ENCODE measurements at places on chromosomes 5 and 9. TPM values are rescaled to one million over a fixed set of nuclear protein-coding genes. Genes with fewer than 3 reads are reported as not detected.

DNA sequence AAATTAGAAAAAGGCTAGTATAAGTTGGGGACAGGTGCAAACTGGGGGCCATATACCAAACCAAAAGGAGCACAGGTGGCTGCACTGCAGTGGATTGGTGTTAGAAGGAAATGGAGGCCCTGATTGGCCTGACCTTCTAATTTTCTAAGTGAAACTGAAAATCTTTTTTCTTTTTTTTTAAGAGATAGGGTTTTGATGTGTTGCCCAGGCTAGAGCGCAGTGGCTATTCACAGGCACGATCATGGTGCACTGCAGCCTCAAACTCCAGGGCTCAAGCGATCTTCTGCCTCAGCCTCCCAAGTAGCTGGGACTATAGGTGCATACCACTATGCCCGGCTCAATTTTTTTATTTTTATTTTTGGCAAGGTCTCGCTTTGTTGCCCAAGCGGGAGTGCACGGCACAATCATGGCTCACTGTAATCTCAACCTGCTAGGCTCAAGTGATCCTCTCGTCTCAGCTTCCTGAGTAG, 9.8 kb upstream of the CCDC69 start:
- no peak for DNase-seq

- no peak for DNase-seq
Observed at GRCh38 chr5:107925200-107925599, 254.5 kb upstream of the EFNA5 start.

DNA sequence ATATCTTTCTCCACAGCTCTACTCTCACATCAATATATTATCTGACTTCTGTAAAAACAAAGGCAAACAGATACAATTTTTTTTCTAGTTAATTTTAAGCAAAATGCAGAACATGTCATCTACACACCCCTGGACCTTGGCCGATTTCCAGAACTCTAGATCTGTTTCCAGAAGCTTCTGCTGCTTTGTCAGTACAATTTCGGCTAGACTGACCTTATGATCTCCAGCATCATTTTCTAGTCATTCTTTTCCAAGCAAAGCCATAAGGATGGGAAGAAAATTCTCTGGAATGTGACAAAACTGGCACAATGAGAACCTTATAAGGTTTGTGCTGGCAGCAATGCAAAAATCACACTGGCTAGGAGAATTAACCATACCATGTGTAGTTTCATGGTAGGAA, 132.8 kb upstream of the MPDZ start:
- no peak for DNase-seq

Gene PCDHGA9
- total RNA-seq = 6.9 TPM
